NCI-H1105 treated with DMSO at 0.1 percent for 48 hours (cell line): ENCODE measurements at places on chromosomes 3 and 15.
A peak's percentile ranks its signal among the peaks of the same experiment; 100 is the strongest.

- DNase-seq, result no peak
Observed at GRCh38 chr3:12265508-12265907, 23.4 kb upstream of the PPARG start.

DNA sequence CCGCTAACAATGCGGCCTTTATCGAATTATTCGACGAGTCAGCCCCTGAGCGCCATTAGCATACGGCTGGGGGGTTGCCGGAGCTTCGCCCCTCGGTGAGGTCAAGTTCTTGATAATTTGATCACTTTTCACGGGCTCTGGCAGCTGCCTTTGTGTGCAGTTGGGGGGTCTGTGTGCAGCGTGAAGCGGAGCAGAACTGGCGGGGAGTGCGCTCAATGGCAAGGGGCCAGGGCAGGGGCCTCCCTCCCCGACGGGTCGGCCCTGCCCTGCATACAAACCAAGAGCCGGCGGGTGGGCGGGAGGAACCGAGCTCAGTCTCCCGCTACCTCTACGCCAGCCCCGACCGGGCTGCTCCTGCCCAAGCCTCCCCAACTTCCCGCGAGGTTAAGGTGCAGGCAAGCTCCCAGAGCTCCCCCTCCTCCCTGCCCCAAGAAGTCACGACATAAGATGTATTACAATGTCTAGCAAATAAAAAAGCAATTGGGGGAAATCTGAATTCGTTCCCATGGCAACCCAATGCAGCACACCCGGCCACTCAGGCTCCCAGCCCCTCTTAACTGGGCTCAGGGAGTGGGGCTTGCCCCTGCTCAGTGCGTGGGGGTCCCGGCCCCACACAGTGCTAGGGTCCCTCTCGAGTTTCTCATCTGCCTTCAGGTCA is 34.1 kb upstream of the POLG start:
- peak; percentile 19 for DNase-seq

GRCh38 chr3:99246010-99246654 is 344.6 kb upstream of the DCBLD2 start:
- no peak for DNase-seq

GRCh38 chr3:100089812-100090668 is 24.3 kb downstream of the FILIP1L start:
- no peak for DNase-seq

DNA sequence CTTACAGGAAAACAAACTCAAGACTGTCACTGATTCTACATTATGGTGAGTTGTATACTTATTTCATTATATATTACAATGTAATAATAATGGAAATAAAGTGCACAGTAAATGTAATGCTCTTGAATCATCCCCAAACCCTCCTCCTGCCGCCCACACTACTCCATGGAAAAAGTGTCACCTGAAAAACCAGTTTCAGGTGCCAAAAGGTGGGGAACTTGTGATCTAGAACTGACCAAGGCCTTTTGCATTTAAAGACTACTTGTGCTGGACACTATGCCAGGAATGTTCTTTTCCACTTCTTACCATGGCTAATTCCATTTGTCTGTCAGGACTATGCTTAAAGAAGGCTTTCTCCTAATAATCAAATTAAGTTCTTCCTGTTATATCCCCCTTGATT is 32.3 kb downstream of the ROBO2 start:
- DNase-seq, result no peak

DNA sequence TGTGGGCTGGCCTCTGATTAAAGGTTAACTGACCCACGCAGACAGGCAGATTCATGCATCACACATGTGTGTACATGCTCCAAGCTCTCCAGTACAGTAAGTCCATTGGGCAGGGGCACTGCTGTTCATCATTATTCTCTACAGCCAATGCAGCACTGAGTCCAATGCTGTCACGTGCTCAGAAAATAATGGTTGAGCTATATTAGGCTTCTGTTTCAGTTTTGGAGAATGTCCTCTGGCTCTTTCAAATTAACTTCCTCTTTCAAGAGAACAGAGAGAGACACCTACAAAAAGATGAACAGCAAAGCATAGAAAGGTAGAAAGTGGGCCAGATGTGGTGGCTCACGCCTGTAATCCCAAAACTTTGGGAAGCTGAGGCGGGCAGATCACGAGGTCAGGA is 202.6 kb downstream of the MEX3B start:
- no peak for DNase-seq

GRCh38 chr3:142850395-142851023 is 38.4 kb downstream of the PCOLCE2 start:
- no peak for DNase-seq

GRCh38 chr3:14422016-14422963 is 19.9 kb downstream of the SLC6A6 start:
- DNase-seq, result no peak

DNA sequence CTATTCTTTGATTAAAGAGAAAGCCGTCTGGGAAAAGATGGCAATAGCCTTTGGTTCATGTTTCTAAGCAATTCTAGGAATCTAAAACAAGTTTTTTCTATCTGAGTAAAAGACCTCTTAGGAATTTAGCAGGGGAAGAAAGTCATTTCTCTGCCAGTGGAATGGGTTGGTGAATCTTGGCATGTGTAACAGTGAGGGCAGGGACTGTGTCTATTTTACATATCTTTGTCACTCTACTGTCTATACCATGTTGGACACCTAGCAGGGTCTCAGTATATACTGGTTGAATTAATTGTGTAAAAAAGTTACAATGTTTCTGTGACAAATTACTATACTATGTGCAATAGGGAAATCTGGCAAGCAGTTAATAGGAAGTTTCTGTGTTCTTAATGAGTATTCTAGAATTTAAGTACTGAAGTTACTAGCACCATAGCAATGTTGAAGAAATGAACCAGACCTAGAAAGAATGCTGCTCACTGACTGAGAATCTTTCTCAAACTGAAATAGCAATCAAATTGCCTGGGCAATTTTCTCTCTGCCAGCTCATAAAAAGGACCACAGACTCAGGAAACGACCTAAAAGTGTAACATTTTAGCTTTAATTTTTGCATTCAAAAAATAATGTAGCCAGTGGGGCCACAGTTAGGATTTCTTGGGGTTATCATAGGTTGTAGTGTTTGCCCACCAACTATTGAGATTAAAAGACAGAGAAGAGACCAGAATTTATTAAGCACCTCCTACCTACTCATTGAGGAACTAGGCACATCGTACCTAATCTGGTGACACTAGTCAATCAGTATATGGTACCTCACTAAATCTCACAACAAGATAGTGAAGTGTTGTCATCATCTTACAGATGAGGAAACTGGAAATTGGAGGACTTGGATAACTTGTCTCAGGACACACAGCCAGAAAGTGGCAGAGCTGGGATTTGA is 56.2 kb upstream of the LEKR1 start:
- no peak for DNase-seq

DNA sequence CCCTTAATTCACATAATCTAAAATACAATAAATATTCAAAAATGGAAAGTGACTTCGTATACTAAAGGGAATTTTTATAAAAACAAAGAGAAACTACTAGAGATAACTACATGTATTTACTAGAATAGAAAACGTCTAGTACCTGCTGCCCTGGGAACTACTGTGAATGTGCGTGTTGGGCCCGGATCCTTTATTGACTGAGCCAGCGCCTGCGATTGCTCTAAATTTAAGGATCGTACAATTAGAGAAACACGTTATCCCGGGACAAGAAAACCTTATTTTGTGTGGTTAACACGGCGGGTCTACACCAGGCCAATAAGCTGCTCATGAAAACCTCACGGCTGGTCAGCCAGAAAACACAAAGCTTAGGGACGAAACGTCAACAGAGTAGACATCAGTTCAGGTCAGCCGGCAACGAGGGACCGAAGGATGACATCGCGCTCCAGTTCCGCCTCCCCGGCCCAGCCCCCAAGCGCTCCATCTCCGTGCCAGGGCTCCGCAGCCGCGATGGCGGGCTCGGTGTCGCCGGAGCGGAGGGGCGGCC is 555 bp downstream of the TM2D3 start:
- DNase-seq, result peak; percentile 36

- no peak for DNase-seq
Observed at GRCh38 chr15:43383070-43383469, 12.2 kb downstream of the TUBGCP4 start.

GRCh38 chr15:74324714-74325113 is 42.7 kb downstream of the CYP11A1 start:
- DNase-seq, result no peak

DNA sequence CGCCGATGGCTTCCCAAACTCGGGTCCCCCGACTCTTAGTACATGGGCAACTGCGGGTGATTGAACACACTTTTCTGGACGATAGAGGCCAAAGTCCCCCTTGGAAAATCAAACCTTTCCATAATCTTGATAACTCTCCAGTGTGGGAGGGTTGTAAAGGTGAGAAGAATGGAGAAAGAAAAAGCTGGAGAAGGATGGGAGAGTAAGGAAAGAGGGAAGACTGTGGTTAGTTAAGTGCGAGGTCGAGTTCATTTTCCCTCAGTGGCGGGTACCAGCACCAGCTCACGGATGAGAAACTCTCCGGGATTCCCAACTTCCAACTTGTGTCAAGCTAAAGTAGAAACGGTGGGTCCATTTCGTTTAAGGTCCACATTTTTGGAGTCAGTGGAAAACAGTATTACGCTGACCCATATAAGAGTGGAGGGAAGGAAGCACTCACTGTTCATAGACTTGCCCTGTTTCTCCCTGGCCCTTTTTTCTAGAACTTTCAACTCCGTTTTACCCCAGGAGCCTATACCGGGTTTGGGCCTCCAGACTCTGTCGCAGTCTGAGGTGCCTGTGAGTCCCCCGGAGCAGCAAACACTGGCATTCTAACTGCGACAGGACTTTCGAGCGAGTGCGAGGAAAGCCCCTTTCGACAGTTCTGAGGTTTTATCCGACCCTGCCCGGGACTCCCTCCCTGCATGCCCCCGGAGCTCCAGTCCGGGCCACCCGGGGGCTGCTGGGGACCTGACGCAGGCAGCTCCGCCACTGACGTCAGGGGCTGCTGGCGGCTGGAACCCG is 14.8 kb downstream of the ZIC1 start:
- no peak for DNase-seq

GRCh38 chr3:126307591-126308393 is 49.4 kb downstream of the KLF15 start:
- DNase-seq, result no peak

DNA sequence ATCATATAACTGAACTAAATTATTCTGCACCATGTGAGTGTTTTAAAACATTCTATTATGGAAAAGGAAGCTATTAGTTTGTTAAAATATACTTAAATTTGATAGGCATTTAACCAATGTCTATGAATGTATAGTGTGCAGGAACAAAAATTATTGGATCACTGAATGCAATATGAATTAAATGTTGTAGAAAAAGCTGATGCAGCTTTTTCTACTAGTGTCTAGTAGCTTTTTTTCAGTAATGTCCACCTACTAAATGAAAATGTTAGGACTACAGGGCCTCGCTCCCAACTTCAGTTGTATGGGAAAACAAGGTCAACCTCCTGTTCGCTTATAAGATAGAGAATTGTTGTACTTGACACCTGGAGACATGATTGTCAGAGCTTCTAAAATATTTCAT is 335.0 kb downstream of the MECOM start:
- DNase-seq, result no peak

DNA sequence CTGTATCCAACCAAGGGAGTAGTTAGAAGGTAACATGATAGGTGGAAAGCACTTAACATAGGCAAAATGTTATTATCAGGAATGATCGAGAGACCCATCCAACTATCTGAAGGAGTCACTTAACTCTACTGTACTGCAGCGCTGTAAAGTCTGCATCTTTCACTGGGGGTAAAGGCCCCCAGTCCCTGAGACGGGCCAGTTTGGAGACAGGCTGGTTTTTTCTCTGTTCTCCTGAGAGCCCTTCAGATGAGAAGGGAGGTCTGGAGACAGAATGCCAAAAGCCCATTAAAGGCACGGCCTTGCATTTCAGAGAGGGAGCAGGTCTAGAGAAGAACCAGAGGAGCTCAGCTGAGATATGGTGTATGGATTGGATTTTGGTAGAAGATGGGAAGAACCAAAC is 71.3 kb upstream of the CGNL1 start:
- DNase-seq, result no peak

GRCh38 chr3:104750581-104750980 is 616.1 kb upstream of the ALCAM start:
- no peak for DNase-seq

DNA sequence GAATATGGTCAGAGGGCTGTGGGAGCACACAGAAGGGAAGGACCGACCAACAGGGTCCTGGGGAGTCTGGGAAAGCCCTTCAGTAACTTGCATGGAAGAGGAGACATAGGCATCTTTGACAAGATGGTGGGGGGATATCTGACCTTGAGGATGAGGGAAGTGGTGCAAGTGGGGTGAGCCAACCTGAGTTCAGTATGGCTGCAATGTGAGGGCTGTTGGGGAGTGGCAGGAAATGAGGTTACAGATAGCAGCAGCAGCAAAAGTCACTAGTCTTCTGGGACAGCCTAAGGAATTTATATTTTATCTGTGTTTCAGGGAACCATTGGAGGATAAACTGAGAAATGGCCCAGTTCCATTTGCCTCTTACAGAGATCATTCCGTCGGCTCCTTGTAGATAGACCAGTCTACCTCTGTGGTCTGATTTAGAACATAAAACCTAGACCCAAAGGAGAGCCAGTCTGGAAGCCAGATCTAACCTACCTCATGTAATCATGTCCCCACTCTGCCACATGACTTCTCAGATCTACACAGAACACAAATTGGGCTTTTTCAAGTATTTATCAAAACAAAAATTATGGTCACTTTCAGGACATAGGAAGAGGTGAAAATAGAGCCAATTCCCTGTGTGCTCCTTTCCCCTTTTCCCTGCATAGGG is 75.6 kb downstream of the ST6GAL1 start:
- no peak for DNase-seq

GRCh38 chr3:111590143-111590491 is 5.0 kb downstream of the ZBED2 start:
- no peak for DNase-seq

- DNase-seq, result no peak
Observed at GRCh38 chr15:25391971-25392721, 46.7 kb downstream of the UBE3A start.

- DNase-seq, result peak; percentile 7
Observed at GRCh38 chr15:39579487-39580116, 1.3 kb upstream of the THBS1 start.

- no peak for DNase-seq
Observed at GRCh38 chr3:51944451-51945021, 2.4 kb downstream of the PARP3 start.

GRCh38 chr3:10722911-10723310 is 93.1 kb upstream of the SLC6A11 start:
- DNase-seq, result peak; percentile 42

DNA sequence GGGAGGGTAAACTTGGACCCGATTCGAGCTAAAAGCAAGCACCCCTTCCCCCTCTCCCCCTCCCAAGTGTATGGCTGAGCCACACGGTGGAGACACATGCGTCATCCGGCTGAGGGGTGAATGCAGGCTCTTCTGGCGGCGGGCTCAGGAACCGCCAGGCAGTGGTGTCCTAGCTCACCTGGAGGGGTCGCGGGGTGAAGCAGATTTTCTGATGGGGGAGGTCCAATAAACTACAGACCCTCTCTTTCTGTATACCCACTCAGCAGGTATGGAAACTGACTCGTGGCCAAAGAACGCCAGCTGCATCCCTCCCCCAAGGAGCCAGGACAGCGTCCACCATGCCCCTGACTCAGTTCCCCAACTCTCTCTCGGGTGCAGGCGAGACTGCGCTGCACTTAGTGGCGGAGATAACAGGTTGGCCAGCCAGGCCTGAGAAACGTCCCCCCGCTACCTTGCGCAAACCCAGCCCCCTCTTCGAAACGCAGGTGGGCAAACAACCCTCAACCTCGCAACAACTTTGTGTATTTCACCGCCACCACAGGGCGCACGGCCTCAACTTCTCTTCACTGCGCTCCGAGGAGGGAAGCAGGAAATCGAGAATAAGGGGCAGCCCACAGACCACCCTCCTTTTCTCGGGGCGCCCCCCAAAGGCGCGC is 1.3 kb downstream of the MAGI1 start:
- DNase-seq, result peak; percentile 17

- DNase-seq, result no peak
Observed at GRCh38 chr15:35925275-35926006, 379.5 kb upstream of the DPH6 start.
